ENCODE measurements at places on chromosomes 12 and 14.

DNA sequence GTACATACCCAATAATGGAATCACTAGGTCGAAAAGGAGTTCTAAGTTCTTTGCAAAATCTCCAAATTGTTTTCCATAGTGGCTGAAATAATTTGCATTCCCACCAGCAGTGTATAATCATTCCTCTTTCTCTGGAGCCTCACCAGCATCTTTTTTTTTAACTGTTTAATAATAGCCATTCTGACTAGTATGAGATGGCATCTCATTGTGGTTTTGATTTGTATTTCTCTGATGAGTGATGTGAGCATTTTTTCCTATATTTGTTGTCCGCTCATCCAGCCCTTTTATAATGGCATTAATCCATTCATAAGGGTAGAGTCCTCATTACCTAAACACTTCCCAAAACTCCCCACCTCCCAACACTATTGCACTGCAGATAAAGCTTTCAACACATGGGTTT, 278.3 kb downstream of the SEC23A start:
- no peak for DNase-seq

- DNase-seq = no peak
Observed at GRCh38 chr12:120981407-120981941, 3.1 kb downstream of the HNF1A start.

DNA sequence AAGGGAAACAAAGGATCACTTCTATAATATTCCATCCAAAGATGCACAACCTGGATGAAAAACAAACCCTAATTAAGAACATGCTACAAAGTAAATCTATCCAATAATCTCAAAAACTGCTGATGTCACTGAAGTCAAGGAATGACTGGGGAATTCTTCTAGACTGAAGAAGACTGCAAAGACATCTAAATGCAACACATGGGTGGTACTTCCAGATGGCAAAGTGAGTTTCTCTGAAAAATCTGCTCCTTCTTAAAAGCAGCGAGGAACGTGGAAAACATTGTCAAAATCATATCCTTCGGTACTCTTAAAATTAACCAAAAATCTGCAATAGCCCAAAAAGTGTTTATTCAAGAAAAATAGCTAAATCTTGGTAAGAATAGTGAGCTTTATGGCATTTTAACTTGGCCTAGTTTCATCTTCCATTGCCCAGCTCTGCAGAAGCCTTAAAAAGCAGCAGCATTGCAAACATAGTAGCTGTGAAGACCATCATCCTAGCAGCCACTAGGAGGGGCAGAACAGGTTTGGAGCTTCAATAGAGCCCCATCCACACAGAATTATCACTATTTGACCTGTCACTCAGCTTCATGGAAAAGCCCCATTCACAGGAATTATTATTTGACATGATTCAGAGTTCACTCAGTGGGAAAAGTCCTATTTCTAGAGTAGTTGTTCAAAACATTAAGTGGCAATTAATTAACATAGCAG, 7.4 kb downstream of the CLEC14A start:
- no peak for DNase-seq

DNA sequence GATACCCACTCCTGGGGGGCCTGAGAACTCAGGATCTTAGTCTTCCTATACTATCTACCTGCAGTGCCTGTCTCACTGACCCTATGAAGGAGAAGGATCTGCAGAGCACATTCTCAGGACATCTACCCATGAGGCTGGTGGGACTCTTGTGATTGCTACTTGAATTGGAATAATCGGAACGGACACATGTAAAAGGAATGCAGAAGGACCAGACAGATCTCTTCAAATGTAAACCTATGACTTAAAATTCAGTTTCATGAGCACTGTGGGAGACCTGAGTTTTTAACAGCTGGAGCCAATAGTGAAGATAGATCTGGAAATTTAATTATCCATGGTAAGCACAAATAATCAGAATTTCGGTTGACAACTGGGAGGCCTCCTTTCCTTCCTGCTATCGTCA, 35.2 kb upstream of the CPSF6 start:
- no peak for DNase-seq

DNA sequence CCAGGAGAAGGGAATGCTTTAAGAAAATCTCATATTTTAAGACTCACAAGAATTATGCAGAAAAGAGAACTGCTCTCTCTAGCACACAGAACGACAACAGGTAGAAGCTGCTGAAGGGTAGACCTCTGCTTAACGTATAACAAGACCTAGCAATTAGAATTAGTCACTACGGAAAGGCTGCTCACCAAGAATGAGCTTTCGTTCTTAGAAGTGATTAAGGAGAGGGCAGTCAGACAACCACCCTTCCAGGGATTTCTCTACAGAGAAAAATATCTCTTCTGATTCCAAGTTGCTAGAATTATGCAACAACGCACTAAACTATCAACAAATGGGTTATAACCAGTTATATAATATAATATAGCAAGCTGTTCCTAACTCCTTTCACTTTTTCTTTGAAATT, 18.6 kb downstream of the LRIG3 start:
- DNase-seq = no peak

GRCh38 chr12:13141686-13142085, 38.2 kb upstream of the GSG1 start:
- DNase-seq = no peak

- DNase-seq = no peak
Observed at GRCh38 chr12:38175538-38175937, 141.0 kb upstream of the ALG10B start.

DNA sequence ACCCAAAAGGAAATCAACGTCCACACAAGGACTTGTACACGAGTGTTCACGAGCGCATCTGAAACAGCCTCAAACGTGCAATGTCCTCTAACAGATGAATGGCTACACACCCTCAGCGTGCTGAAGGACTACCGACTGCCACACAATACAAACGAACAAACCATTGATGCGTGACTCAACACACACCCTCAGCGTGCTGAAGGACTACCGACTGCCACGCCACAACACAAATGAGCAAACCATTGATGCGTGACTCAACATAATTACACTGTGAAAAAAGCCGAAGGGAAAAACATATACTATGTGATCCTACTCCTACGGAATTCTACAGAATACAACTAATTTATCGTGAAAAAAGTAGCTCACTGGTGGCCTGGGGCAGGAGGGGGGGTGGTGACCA, 25.1 kb upstream of the BTBD6 start:
- DNase-seq = no peak

DNA sequence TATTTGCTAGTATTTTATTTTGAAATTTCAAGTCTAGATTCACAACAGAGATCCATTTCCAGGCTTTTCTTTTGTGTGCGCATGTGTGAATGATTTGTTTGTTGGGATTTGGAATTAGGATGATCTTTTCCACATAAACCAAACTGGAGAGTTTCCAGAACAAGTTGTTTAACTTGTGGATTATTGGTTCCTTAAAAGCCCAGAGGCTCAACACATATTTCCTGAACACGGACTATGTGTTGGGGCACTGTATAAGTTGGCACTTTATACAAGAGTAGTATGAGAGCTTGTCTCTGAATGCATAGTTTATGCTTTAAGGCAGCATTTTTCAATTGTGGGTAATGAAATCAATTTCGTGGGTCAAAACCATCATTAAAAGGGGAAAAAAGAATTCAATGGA, 67.3 kb upstream of the FUT8 start:
- no peak for DNase-seq

DNA sequence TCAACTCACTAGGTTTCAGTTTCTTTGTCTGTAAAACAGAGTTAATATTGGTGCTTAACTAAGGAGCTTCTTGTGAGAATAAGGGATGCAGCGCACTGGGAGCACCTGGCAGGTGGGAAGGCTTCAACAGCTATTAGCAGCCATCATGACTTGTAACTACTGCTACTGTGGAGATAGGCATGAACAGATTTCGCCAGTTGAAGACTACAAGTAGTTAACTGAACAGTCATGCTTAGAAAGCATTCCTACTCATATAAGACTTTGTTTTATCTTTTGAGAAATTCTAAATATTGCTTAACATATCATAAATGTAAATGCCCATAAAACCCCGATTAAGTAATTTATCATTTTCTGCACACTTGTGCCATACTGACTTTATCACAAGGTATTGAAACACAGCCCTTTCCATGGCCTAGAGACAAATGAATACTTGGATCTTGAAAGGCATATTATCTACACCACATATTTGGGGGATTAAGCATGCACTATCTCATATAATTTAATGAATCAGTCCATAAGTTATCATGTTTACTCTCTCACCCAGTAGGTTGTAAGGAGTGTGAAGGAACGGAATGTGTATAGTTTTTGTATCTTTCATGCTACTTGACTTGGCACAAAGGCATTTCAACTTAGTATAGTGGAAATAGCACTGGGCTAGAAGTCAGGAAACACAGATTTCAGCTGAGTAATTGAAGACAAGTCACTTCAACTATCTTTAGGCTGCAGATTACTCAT, 16.1 kb downstream of the NTN4 start:
- no peak for DNase-seq

GRCh38 chr14:64610049-64610746, 60.4 kb downstream of the PPP1R36 start:
- DNase-seq = no peak

DNA sequence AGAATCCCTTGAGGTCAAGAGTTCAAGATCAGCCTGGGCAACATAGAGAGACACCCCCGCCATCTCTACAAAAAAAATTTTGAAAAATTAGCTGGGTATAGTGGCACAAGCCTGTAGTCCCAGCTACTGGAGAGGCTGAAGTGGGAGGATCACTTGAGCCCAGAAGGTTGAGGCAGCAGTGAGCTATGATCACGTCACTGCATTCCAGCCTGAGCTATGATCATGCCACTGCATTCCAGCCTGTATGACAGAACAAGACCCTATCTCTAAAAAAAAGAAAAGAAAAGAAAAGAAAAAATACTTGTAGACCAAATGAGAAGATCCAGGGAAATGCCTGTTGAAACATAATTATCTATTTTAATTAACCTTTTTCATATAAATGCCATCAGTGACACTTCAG, 93.8 kb upstream of the MDM1 start:
- DNase-seq = no peak

DNA sequence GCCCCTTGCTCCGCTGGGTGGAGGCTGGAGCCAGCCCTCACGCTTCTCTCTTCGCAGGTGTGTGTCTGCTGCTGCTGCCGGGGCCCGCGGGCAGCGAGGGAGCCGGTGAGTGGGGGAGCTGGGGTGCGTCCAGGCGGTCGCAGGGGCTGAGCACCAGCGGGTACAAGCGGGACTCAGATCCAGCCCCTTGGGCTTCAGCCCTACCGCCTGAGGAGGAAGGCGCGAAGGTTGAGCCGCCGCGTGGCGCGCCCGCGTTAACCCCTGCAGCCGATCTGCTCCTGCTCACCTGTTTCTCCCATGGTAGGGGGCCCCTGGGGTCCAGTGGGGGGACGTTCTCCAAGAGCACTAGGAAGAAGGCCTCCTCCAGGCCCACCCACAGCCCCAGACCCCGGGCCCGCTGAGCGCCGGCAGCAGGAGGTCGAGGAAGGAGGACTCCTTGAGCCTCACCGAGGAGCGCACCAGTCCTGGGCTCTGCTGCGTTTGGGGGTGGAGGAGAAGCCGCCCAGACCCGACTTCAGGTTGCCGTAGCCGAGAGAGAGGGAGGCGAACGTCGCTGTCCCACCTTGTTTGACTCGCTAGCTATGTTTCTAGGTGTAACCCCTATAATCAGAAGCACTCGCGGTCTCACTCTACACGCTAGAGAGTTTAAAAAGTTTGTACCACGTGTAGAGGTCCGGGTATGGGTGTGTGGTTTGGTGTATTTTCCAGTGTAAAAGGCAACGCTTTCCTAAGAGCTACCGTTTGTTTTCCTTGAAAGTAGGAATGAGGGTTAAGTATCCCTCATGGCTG, 834 bp downstream of the COCH start:
- DNase-seq = no peak

- DNase-seq = peak; percentile 82
Observed at GRCh38 chr14:103512701-103513611, 9.7 kb downstream of the CKB start.

DNA sequence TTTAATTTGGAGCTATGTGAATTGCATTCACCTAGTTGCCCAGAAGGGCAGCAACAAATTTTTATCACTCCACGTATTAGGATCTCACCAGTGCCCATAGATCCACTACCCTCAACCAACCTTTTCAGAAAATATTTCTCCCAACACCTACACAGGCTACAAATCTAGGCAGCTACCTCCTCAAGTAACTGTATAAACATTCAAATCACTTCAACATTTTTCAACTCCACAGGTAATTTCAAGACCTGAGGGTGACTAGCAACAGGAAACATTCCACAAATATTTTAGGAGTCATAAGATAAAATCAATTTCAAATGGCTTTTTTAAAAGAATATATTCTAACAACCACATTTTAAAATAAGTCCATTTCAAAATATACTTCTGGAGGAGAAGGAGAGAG, 12.9 kb downstream of the PHLDA1 start:
- DNase-seq = no peak

- DNase-seq = no peak
Observed at GRCh38 chr14:75311356-75311755, 32.7 kb downstream of the FOS start.

- no peak for DNase-seq
Observed at GRCh38 chr14:72614365-72614764, 279.5 kb downstream of the DPF3 start.

- no peak for DNase-seq
Observed at GRCh38 chr12:97659117-97659880, 196.7 kb downstream of the RMST start.

DNA sequence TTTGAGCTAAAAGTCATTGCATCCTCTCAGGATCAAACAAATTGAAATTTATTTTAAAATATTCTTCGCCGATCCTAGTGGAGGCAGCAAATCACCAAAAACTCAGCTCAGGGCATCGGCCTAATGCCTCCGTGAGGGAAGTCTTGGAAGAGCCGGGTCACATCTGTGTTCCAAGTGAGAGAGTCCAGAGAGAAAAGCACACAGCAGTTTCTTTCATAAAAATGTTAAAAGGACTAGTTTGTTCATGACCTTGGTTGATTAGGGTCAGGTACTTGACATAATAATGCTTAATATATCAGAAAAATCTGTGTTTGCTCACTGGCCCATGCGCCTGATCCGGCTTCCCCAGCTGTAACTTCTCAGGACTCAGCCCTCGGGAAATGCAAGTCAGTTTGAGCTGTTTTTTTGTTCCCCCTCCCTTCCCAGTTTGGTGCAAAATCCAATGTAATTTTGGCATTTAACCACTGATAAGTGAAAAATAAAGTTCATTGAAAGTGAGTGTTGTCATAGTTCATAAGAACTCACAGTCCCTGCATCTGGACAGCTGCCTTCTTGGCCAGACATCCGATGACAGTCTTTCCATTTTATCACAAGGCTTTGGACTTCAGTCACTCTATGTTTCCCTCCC, 161.7 kb downstream of the CAND1 start:
- DNase-seq = peak; percentile 82

GRCh38 chr12:26226629-26227360, 31.4 kb downstream of the SSPN start:
- peak; percentile 56 for DNase-seq

GRCh38 chr12:97211416-97211930, 251.1 kb upstream of the RMST start:
- DNase-seq = no peak

DNA sequence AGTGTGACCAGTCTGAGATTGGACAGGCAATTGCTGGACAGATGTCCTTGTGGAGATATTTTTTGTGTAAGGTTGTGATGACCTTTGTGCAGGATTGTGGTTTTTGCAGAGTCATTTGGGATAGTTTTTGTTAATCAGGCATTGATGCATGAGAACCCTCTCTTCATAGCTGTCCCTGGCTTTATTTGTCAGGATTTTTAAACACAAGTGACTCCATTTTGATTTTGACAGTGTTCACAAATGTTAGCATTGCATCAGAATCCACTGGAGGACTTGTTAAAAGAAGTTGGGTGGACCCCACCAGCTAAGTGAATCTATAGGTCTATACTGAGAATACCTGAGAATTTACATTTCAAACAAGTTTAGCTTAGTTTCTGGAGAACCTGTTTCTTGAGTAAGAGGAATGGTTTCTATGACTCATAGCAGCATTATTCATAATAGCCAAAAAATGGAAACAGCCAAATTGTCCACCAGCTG, 11.8 kb downstream of the FNTB start:
- no peak for DNase-seq
